T-helper 17 cell (primary cell): ENCODE measurements at places on chromosomes 6 and 20.

- DNase-seq = no peak
These were observed 233.9 kb downstream of the ERMARD start for GRCh38 chr6:169985121-169986015.

- no peak for DNase-seq
These were observed 117.9 kb downstream of the ISM1 start for GRCh38 chr20:13338999-13339411.

DNA sequence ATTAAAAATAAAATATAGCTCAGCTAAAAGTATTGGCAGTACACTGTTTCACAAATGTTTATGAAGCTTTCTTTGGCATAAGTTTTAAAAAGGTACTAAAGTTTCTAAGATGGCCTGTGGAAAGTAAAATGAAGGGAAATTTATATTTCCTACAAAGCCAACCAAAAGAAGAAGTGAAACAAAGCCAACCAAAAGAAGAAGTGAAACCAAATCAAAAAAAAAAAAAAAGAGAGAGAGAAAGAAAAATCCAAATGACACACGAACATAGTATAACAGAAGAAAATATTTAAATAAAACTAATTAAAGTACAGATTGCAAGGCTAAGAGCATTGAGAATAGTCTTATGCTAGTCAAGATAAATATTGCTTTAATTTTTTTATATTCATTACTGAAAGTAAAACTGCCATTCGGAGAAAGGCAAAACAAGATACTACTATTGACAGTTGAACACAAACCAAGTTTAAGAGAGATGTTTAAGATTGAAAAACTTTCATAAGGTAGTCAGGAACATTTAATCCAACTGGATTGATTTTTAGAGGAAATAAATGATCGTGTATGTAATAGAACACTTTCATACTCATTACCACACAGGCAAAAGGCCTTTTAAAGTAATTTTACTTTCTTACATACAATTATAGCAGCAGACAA is 12.8 kb upstream of the KHDRBS2 start:
- DNase-seq = no peak

DNA sequence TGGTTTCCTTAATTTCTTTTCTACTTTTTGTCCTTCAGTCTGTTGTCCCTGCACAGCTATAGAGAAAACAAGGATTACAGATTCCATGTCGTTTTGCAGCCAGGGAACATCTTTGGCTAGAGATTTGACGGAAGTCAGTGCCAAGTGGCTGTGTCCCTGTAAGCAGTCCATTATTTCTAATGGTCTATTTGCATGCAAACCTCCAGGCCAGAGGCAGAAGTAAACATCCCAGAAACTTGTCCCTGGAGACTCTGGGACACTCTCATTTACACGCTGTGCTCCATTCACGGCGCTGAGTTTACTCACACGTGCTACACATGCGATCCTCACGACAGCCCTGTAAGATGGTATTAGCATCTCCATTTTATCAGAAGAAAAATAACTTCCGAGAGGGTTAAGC is 355.5 kb downstream of the PRKN start:
- no peak for DNase-seq

GRCh38 chr6:87421576-87421975 is 13.8 kb downstream of the CFAP206 start:
- no peak for DNase-seq

- DNase-seq = no peak
These were observed 268.4 kb downstream of the FARS2 start for GRCh38 chr6:5529733-5530132.

- DNase-seq = no peak
These were observed 375.2 kb upstream of the AGPAT4 start for GRCh38 chr6:161649068-161649467.

DNA sequence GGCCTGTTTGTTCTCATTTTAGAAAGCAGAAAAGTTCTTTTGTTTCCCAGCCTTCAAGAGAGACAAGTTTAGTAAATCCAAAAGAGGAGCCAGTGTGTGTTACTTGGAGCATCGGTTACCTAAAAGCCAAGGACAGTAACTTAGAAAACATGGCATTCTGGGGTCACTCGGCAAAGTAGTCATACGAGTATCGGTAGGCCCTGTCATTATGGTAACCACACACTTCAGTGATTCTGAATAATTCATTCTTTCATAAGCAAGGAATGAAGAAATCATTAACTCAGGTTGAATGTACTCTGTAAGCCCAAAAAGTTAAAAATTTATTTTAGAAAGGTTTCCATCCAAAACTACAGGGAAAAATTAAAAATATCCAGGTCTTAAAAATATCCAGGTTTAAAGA is 34.0 kb downstream of the CNKSR3 start:
- no peak for DNase-seq

GRCh38 chr6:157967020-157967419 is 14.6 kb upstream of the SYNJ2 start:
- DNase-seq = no peak

DNA sequence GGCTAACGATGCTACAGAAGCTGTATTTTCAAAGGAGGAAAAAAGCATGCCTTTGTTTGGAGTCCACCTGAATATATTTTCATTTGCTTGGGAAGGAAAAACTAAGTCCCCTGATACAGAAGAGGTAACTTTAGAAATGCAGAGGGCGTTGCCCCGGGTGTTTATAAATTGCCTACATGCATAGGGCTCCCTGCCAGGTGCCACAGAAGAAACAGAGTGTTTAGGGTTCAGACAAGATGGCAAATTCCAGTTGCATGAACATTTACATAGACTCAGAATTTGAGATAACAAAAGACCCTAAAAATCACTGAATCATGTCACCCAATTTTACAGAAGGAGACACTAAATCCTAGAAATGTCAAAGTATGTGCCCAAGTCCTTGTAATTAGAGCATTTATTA is 19.9 kb downstream of the RIN2 start:
- no peak for DNase-seq

DNA sequence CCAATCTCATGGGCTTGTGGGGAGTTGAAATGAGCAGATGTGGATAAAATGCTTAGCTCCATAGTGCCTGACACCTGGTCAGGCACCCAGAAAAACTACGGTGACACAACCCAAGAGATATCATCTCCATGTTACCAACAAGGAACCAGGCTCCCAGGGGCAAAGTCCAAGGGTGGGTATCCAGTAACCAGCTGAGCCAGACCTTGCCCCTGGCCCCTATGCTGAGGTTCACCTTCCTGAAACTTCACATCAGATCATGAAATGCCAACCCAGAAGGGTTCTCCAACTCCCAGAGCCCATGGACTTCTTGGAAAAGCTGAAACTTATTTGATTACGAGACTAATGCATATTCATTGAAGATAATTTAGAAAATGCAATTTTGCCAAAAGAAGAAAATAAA is 141.8 kb upstream of the KCNG1 start:
- no peak for DNase-seq

- no peak for DNase-seq
These were observed 2.4 kb downstream of the HM13 start for GRCh38 chr20:31516651-31517050.

DNA sequence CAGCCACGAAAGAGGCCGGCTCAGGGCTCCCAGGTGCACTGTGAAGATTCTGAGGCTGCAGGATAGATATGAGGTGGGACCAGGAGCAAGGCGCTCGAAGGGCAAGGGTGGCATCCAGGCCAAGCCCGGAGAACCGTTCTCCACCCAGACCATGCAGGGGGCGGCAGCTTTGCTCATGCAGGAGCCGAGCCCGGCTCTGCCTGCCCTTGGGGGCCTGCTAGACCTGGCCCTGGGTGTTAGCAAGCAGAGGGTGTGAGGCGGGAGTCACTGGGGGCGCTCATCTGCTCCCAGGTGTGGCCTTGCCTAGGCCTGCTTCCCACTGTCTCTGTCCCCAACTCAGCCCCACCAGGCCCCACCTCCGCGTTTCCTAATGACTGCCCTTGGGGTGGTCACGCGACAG is 59.4 kb downstream of the WDR27 start:
- no peak for DNase-seq

GRCh38 chr6:3287308-3287707 is 28.6 kb downstream of the PSMG4 start:
- no peak for DNase-seq

DNA sequence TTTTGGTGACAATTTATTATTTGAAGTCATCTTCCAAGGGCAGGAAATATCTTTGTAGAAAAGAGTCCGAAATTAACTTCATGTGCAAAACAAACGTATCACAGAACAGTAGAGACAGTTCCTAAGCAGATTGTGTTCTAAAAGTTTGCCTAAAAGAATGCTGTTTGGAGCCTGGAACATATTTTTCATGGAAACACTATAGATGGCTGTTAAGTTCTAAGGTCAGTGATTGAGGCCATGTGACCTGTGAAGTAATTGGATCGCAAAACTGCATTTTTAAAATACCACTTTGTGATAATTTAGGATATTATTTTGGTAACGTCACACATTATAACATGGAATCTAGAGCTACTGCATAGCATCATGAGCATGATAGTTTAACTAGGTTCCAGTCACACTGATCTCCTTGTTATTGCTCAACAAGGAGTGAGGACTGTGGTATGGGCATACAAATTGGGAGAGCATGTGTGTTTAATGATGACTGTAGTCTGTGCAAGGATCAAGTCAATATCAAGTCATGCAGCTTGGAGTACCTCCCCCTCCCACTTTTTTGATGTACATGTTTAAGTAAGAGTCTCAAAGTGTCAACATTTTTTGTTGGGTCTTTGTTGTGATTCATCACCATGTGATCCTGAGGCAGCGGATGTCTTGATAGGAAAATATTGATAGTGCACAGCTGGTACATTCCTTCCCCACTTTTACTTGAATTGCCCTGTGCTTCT is 609.3 kb upstream of the CITED2 start:
- DNase-seq = no peak

DNA sequence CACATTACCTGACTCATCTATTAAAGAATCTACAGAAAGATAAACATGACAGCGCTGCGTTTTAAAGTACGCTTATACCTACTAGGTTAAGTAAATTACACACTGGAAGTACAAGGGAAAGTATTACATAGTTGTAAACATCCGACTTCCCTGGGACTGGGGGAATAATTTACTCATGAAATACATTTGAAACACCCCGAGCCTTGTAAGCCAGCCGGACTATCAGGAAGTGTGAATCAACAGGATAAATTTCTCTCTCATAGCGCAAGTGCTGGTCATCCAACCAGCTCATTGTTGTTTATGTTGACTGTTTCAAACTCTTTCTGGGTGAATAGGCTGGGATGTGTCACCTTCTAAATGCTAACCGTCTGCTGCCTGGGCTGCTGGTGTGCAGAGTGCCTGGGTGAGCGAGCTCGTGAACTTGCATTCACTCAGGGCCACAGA is 4.9 kb downstream of the BMP6 start:
- DNase-seq = no peak

GRCh38 chr6:45156075-45156474 is 172.1 kb upstream of the RUNX2 start:
- DNase-seq = no peak

DNA sequence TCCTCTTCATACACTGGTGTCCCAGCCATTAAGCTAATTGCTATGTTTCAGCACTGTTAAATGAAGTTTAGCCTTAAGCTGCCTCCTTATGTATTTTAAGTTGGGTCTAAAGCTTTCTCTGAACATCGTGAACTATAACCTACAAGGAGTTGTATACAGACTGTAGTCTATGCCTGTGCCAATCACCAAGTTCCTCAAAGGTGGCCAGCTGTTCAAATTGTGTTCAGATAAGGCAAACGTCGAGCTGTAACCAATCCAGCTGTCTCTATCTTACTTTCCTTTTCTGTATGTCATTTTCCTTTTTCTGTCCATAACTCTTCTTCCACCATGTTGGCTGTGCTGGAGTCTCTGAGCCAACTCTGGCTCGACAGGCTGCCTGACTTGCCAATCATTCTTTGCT is 199.6 kb downstream of the OGFRL1 start:
- no peak for DNase-seq

GRCh38 chr20:37398750-37399621 is 53.0 kb downstream of the SRC start:
- DNase-seq = no peak

GRCh38 chr20:50285376-50286173 is 94.9 kb downstream of the CEBPB start:
- no peak for DNase-seq

GRCh38 chr6:158825038-158825950 is 6.1 kb upstream of the EZR start:
- no peak for DNase-seq

GRCh38 chr20:38321959-38322598 is 18.1 kb downstream of the BPI start:
- no peak for DNase-seq

DNA sequence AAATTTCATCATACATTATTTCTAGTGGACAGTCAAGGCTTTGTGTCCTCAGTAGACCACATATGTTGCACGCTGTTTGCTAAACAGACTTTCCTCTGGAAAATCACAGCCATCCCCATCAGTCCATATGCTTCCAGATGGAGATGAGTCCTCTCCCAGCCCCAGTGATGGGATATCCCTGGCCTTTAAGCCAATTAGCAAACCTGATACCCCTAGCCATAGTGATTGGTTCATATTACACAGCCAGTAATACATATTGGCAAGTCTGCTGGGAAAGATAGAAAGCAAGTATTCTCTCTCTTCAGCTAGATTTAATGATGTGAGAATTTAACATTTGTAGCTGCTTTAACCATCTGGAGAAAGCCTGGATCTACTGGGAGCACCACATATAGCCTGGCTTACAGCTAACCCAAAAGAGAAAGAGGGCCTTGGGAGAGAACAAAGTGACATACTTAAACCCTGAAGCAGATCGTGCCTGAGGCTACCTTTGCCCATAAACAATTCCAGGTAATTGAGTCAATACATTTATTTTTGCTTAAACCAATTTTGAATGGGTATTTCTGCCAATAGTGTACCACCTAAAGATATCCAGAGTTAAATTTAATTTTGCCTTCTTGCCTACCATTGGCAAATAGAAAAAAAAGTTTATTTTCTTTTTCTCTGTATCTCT is 103.5 kb upstream of the HIVEP1 start:
- DNase-seq = no peak

GRCh38 chr6:143555071-143555492 is 43.6 kb upstream of the FUCA2 start:
- no peak for DNase-seq

- no peak for DNase-seq
These were observed 722.0 kb upstream of the FLRT3 start for GRCh38 chr20:15059438-15059837.

DNA sequence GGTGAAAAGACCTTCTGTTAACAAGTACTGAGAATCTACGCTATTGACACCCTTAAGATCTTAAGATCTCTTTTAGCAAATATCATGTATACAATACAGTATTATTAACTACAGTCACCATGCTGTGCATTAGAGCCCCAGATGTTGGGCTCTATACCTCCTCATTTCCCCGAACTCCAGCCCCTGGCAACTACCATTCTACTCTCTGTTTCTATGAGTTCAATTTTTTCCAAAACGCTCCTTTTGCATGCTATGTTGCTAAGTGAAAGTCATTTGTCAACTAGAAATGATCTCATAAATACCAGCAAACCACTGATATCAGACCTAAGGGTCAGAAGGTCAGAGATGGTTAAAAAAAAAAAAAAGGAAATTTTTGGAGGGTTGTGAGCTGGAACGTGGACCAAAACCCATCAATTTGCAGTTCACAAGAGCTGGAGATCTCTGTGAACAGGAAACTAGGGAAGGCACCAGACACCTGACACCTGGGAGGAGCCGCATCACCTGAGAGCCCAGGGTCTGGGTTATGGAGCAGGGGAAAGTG is 122.0 kb upstream of the KCNK16 start:
- no peak for DNase-seq

- DNase-seq = no peak
These were observed 53.5 kb downstream of the RAB44 start for GRCh38 chr6:36751091-36751490.

GRCh38 chr20:5216663-5217062 is 89.9 kb downstream of the CDS2 start:
- no peak for DNase-seq
